Hypothalamus (tissue), 51 donors: ENCODE measurements at places on chromosomes 16 and 17.

GRCh38 chr16:84262939-84263338, 23.1 kb upstream of the KCNG4 start:
- DNase-seq: no peak

DNA sequence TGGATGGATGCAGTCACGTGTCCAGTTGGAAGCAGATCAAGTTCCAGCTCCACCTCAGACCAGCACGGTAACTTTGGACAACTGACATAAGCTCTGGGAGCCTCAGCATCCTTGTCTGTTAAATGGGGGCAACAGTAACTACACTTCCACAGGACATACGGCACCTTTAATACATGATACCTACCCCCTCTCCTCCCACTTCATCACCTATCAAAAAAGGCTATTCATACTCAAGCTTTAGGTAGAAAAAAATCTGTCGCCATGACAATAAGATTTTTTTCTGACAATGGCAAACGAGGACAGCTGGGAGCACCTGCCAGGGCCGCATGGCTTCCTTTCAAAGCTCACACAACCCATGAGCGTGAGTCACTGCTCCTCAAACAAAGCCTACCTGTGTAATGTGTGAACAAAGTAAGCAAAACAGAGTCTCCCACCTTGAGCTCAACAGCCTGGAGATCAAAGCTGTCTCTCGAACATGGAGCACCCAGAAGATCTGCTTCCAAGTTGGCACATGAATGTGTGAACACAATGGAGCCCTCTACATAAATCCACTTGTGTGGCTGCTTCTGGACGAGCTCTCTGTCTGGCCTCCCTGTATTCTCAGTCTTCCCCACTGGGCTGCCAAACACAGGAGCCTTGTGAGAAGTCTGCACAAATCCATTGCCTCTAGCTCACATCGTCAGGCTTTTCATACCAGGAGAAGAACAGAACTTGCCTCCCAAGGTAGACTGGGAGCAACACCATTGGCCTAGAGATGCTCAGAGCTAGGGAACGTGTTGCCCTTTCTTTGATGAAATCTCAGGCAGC, 459.7 kb downstream of the SOX9 start:
- no peak for DNase-seq

GRCh38 chr17:8698162-8698971, 46.3 kb downstream of the CCDC42 start:
- no peak for DNase-seq

- DNase-seq: no peak
Measured at GRCh38 chr17:32445074-32445415, 735 bp downstream of the PSMD11 start.

GRCh38 chr17:46763416-46763815, 55.1 kb downstream of the WNT3 start:
- no peak for DNase-seq
